ENCODE measurements at places on chromosomes 13 and 19.
A peak's percentile ranks its signal among the peaks of the same experiment; 100 is the strongest.

- DNase-seq: no peak
Measured at GRCh38 chr13:89684896-89685295, 1662.6 kb upstream of the MIR17HG start.

GRCh38 chr13:31442571-31442970 lies 242.8 kb downstream of the B3GLCT start:
- DNase-seq: no peak

- no peak for DNase-seq
Measured at GRCh38 chr13:111114362-111115060, 599 bp upstream of the ARHGEF7 start.

DNA sequence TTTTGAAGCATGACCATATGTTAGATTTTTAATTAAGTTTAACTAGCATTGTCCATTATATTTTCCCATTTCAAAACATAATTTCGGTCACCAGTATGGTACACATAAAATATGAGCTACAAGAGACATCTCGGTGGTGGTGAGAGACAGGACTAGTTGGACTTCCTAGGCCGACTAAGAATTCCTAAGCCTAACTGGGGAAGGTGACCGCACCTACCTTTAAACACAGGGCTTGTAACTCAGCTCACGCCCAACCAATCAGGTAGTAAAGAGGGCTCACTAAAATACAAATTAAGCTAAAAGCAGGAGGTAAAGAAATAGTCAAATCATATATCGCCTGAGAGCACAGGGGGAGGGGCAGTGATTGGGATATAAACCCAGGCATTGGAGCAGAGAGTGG lies 22.9 kb downstream of the DNAJC15 start:
- no peak for DNase-seq

- no peak for DNase-seq
Measured at GRCh38 chr19:2888731-2889224, 11.9 kb upstream of the ZNF57 start.

DNA sequence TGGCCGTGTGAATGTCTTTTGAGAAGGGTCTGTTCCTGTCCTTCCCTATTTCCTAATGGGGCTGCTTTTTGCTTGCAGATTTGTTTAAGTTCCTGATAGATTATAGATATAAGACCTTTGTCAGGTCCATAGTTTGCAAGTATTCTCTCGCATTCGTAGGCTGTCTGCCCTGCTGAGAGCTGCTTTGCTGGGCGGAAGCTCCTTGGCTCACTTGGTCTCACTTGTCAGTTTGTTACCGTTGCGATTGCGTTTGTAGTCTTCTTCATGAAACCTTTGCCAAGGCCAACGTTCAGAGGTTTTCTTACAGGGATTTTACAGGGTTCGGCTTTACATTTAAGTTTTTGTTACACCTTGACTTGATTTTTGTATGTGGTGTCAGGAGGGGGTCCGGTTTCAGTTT lies 44.0 kb upstream of the TFDP1 start:
- no peak for DNase-seq

- peak; percentile 93 for DNase-seq
Measured at GRCh38 chr13:101447852-101448251, 4.6 kb upstream of the ITGBL1 start.

DNA sequence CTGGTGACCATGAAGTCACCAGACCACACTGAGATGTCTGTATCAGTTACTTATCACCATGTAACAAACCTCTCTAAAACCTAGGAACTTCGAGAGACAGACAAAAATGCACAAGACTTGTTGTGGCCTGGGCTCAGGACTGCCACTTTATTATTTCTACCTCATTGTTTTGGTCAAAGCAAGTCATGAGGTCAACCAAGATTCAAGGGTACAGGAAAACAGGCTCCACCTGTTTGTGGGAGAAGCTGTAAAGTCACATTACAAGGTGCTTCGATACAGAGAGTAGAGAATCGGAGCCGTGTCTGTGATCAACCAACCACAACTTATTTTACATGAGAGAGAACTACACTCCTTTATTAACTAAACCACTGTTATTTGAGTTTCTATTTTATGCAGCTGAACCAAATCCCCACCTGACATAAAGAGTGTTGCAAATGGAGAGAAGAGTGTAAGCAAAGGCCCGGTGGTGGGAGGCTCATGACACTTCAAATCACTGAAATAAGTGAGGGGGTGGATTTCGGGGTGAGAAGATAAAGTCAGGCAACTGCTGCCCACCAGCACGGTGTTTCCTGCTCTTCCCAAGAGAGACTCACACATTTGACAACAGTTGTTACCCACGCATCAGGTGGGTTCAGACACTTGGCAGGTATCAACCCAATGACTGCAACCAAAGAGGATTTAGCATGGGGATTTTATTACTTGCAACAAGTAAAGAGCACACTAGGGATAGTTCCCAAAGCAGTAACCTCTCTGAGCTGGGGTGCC lies 39.0 kb upstream of the IGSF23 start:
- DNase-seq: no peak

- DNase-seq: no peak
Measured at GRCh38 chr13:51697855-51698254, 106.1 kb downstream of the DHRS12 start.

DNA sequence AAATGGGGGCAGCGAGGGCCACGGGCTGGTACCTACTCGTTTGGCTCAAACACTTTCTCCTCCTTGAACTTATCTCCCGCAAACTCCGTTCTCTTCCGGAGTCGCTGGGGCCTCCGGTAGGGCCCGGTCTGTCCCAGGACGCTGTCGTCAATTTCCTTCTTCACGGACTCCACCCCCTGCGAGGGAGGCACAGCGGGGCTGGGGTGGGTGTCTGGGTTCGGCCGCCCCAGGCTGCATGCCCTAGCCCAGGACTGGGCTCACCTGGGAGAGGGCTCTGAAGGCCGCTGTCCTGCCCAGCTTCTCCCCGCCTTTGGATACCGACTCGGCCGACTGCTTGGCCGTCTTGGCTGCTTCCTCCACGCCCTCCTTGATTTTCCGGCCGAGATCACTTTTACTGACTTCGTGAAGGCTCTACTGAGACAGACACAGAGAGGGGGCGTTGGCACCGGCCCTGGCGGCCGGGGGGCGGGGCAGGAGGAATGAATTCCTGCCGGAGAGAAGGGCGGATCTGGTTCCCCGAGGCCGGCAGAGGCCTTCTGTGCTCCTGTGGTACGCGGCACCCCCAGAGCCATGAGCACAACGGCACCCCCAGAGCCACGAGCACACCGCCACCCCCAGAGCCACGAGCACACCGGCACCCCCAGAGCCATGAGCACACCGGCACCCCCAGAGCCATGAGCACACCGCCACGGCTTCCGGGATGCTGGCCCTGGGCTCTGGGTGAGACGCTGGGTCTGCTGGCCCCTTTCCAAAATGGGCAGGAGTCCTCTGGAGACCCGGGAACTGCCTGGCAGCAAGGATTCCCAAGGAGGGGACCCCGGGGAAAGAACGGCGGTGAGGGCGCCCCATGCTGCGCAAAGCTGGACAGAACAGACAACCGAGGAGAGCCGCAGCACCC lies 8.1 kb upstream of the CTXN1 start:
- DNase-seq: no peak

DNA sequence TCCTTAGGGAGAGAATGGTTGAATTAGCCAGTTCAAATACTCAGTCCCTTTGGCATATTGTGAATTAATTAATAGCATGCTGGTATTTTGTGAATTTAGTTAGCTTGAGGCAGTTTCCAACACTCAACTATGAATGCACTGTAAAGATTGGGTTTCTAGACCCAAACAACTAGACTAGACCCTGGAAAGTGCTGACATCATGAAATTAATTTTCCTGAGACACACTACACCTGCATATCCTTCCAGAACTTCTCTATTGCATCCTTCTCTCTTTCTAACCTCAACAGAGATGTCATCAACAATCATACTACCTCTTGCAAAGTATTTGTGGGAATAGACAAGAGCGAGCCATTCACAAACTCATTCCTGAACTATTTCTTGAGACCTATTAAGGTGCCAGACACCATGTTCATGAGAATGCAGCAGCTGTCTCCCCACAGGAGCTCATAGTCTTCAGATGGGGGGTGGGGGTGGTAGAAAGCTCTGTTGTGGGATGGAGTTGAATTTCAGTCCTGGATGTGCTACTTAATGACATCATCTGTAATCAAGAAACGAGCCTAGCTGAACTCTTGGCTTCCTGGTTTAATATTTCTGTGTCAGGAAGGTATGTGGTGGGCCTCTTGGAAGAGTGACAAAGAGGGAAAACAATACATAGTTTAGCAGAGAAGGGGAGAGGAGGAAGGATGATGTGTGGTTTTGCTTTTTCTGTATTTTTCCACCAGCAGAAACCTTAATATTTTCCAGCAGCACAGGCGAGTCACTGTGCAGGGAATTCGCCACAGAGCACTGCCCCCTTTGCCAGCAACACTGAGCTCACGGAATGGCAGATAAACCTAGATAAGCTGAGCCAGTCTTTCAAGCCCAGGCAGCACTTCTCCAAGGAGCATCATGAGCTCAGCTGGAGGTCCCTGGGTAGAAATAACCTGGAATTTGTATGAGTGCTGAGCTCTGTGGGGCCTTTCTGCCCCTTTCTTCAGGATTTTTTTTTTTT lies 53.1 kb upstream of the CYSLTR2 start:
- no peak for DNase-seq

- DNase-seq: no peak
Measured at GRCh38 chr13:106522898-106523525, 12.4 kb downstream of the EFNB2 start.

DNA sequence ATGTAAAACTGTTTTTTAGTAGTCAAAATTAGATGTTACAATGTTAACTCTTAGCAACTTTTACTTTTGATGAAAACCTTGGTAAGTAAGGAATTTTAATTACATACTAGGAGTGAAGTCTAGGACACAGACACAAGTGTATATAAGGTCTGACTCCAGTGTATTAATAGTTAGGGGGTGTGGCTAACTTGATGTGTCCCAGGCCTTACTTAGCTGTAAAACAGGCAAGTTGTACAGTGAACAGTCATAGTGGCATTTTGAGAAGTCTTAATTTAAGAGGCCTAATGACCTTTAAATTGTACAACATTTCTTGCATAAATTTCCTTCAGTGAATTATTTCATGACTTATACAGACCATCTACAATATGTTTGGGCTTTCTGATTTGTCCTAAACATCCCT lies 6.8 kb downstream of the ZNF431 start:
- DNase-seq: no peak

DNA sequence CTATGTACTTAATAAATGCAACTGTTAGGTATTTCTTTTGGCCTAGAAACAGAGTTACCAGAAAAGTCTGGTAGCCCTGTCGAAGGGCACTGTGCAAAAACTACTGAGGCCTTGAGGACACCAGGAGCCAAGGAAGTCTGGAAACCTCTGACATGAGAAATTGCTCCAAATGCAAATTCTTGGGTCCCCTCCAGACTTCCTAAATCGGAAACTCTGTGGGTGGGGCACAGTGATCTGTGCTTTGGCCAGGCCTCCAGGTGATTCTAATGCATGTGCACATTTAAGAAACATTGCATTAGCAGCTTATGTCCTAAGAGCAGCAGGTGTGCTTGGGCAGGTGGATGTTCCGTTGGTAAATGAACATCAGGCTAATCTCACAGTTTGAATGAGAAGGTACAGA lies 50.0 kb downstream of the STARD13 start:
- no peak for DNase-seq

DNA sequence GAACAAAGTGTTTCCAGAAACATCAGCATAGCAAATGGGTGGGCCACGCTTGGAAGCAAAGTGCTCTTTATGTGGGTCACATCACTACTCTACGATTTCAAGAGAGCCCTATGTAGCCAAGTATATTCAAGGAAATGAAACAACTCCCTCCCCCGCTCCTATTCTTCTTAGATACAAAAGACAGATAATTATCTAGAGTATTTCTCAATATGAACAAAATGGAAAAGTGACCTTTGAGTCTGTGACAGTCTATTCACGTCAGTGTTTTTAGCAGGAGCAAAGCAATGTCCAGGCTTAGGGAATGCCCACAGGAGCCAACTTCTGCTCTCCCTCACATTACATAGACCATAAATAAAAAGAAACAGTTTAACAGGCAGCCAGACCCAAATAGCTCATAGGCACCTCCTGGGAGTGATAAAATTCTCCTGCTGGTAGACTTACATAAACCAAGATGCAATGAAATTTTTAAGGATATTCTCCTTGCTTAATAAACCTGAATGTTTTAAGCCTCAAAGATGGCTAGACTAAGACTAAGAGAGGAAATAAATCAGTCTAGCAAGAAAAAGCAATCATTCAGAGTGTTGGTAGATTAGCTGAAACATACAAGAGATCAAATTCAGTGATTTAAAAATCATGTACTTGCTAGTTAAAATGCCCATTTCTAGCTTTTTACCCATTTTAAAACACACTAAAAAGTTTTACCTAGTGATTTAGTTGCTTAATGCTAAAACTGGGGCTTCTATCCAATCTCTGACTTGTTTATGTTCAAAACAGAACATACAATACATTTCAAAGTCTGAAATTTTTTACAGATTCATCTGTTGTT lies 182.8 kb downstream of the RGCC start:
- no peak for DNase-seq

DNA sequence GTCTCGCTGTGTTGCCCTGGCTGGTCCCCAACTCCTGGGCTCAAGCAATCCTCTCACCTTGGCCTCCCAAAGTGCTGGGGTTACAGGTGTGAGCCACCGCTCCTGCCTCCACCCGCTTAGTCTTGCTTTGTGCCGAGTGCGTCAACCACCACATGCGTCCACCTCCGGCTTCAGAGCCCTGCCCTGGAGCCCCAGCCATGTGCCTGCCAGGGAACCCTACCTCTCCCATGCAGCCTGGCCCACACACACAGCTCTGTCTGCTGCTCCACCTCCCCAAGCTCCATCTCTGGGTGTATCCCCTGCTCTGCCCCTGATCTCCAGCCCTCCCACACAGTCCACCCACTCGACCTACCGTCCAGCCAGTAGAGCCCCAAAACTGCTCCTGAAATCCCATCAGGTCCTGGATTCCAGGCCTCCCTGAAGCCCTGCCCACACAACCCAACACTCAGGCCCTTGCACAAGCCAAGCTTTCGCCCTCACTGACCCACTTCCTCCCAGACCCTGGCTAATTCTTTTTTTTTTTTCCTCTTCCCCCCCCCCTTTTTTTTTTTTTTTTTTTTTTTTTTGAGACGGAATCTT lies 9.6 kb downstream of the CYP2F1 start:
- DNase-seq: no peak

DNA sequence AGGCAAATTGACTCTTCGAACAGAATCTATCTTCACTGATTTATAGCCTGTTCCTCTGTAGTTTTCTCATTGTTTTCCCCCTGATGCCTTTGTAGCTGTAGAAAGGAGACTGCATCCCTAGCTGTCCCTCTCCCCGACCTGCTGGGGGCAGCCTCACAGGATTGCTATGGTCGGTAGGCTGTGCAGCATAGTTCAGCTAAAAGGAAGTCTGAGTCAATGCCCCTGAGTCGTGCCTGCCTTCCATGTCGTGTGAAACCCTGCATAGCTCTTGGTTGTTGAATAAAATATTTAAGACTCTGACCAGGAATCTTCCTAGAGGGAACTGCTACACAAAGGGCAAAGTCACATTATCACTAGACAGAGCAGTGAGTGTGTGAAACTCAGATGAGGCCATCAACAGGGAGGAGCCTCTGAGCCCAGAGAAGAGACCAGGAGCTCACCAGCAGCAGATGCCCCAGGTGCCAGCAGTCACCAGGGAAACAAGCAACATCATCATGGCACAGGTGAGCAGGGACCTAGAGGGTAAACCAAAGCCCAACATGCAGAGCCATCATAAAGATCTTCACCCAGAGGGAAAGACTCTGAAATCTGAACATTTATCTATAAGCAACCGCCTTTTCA lies 108.4 kb upstream of the NBEA start:
- DNase-seq: no peak

GRCh38 chr13:102141625-102142472 lies 260.0 kb downstream of the FGF14 start:
- DNase-seq: no peak

Data from WERI-Rb-1 (cell line).